Activated CD4-positive, alpha-beta memory T cell treated with anti-CD3 and anti-CD28 coated beads, Interleukin-2, amount 10 ng/mL, durations not matched to agents 7 days and 5 days (primary cell): ENCODE measurements at places on chromosomes 7 and 10. TPM values are rescaled to one million over a fixed set of nuclear protein-coding genes. Genes with fewer than 3 reads are reported as not detected.

The TMEM236 gene
- 0.08 TPM for total RNA-seq

- no peak for DNase-seq
- no peaks in the 10 kb centered on the region for H3K36me3 ChIP-seq
- H3K27ac ChIP-seq = no peak overlapping the region
Observed at GRCh38 chr7:30787486-30787885, 16.3 kb downstream of the MINDY4 start.

DNA sequence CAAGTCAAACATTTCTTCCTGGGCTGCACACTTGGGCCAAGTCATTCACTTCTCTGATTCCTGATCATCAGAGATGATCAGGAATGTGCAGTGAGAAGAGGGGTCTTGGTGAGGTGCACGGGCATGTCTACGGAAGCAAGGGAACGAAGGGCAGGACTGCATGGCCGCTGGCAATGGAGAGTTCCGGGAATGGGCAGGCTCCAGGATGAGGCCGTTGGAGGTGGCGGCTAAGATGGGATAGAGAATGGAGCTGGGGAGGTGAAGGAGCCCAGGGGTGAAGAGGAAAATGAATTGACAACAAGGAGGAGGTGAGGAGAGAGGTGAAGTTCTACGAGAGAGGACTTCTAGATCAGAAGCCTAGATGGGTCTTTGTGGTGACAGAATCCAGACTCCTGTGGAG lies 260.0 kb downstream of the GRID1 start:
- no peak overlapping the region for H3K27ac ChIP-seq
- no peak overlapping the region for H3K4me3 ChIP-seq
- no peaks in the 10 kb centered on the region for H3K27me3 ChIP-seq
- no peaks in the 10 kb centered on the region for H3K4me1 ChIP-seq
- H3K36me3 ChIP-seq = no peaks in the 10 kb centered on the region
- no peak for DNase-seq

The ZNF786 gene
- 7.0 TPM for total RNA-seq

DNA sequence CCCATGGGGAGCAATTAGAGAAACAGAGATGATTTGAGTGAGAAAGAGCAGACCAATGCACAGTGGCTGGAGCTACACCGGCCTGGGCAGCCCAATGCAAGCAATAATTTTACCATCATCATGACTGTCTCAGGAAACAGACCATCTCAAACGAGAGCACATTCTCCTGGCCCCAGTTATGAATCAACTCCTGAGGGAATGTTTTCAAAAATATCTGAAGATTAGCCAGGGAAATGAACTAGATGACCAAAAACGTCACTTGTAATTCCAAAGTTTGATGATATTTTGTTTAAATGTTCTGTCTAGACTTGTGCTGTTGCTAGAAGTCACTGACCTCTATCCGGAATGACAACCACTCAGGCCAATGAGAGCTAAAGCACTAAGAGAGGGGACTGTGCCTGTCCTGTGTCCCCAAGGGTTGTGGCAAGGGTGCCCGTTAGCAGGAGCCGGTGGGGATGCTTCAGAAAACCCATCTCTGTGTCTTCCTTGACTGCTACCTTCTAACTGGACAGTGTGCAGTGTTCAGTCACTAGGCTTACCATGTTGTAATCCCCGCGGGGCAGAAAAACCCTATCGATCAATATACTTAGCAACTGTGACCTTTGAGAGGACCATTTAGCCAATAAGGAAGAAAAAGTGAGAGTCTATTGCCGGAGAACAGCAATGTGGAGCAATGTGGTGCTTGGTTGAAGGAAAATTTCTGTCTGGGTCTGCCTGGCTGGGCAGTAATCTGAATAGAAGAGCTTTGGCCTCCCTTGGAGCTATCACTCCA lies 202.4 kb downstream of the ADAM12 start:
- no peak overlapping the region for H3K4me3 ChIP-seq
- no peaks in the 10 kb centered on the region for H3K4me1 ChIP-seq
- H3K27me3 ChIP-seq = no peaks in the 10 kb centered on the region
- H3K36me3 ChIP-seq = no peaks in the 10 kb centered on the region
- H3K27ac ChIP-seq = no peak overlapping the region

DNA sequence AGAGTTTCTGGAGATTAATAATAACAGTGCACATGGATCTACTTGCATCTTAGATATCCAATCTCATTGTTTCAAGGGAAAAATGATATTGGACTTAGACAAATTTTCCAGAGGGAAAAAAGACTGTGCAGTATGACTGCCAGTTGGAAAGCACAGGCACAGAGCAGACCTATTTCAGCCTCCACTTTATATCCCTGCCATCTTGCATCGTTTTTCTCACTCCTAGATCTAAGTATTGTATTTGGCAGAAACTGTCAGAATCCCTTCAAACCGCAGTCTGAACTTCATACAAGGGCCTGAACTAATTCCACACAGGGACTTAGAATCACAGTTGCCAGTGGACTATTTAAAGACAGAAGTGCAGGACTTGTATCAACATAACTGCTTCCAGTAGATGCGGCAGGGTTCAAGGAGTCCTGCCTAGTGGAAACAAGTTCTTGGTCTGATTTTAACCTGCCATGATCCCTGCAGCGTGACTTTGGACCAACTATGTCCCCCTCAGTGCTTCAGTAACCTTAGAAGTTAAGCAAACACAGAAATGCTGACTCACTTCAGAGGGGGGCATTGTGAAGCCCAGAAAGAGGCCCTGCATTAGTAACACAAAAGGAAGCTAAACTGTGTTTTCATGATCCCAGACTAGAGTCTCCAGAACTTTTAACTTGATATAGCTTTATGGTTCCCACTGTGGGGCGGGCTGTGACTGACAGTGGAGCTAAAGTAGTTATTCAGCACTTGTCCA lies 95.7 kb upstream of the PALS2 start:
- H3K27me3 ChIP-seq = peaks cover 10% of the 10 kb centered on the region
- no peaks in the 10 kb centered on the region for H3K36me3 ChIP-seq
- H3K4me1 ChIP-seq = no peaks in the 10 kb centered on the region
- H3K4me3 ChIP-seq = no peak overlapping the region

DNA sequence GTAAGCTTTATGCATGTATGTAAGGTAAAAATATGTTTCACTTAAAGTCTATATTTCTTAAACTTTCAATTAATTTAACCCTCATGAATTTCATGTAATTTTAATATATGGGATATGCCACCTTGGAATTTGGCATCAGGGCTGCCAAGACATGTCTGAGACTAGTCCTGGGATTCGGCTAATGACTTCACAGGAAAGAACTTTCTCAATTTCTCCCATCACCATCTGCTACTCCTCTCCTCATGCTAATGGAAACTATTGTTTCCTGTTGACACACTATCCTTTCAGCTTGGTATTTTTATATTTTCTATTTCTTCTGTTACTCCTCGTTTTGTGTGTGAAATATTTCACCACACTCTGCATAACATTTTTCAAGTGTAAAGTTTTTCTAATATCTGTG lies 205.9 kb downstream of the ARL4A start:
- H3K36me3 ChIP-seq = no peaks in the 10 kb centered on the region
- no peaks in the 10 kb centered on the region for H3K27me3 ChIP-seq
- no peak overlapping the region for H3K27ac ChIP-seq
- no peak overlapping the region for H3K4me3 ChIP-seq

- no peak overlapping the region for H3K4me3 ChIP-seq
- no peak overlapping the region for H3K27ac ChIP-seq
- peaks cover 6% of the 10 kb centered on the region for H3K27me3 ChIP-seq
- no peak for DNase-seq
- no peaks in the 10 kb centered on the region for H3K4me1 ChIP-seq
- H3K36me3 ChIP-seq = no peaks in the 10 kb centered on the region
Observed at GRCh38 chr10:122181876-122182275, 89.2 kb upstream of the BTBD16 start.

- peaks cover 2% of the 10 kb centered on the region for H3K36me3 ChIP-seq
- no peaks in the 10 kb centered on the region for H3K4me1 ChIP-seq
- H3K27me3 ChIP-seq = no peaks in the 10 kb centered on the region
Observed at GRCh38 chr7:57413529-57414398, 36.2 kb upstream of the ZNF716 start.

- no peak overlapping the region for H3K4me3 ChIP-seq
- no peak for DNase-seq
- H3K36me3 ChIP-seq = peaks cover 4% of the 10 kb centered on the region
- H3K27ac ChIP-seq = no peak overlapping the region
- H3K4me1 ChIP-seq = no peaks in the 10 kb centered on the region
- H3K27me3 ChIP-seq = no peaks in the 10 kb centered on the region
Observed at GRCh38 chr7:30187513-30187912, 52.7 kb downstream of the MTURN start.

DNA sequence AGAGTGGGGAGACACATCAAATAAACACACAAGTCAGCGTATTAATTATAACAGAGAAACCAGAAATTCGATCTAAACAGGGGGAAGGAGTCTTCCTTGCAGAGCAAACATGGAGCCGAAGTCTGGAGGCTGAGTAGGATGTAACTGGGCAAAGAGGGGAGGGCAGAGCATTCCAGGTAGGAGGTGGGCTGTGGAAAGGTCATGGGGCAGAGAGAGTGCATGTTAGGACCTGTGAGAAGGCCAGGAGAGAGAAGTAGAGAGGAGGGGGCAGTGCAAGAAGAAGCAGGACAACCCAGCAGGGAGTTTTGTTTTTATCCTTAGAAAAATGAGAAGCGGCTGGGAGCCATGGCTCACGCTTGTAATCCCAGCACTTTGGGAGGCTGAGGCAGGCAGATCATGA lies 130.8 kb upstream of the GPR26 start:
- H3K4me3 ChIP-seq = no peak overlapping the region
- H3K27me3 ChIP-seq = peaks cover 14% of the 10 kb centered on the region
- no peak for DNase-seq
- H3K4me1 ChIP-seq = no peaks in the 10 kb centered on the region

The NEBL gene
- not detected for total RNA-seq

The PLPP4 gene
- total RNA-seq = not detected

DNA sequence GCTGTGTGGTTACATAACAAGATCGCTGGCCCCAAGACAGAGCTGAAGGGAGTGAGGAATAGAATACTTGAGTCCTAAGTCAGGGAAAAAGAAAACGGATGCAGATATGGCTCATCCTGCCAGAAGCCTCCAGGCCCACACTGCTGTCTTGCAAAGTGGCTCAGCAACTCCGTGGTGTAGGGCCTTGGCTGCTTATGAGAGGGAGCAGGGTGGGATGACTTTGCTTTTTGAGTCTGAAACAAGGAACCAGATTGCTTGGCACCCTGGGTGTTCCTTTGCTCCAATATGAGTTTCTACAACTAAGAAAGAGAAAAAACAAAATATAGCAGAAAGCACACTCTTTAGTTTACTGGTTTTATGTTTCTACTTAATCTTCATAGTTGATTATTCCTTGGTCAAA lies 193.8 kb upstream of the WDR11 start:
- no peaks in the 10 kb centered on the region for H3K27me3 ChIP-seq
- H3K4me3 ChIP-seq = no peak overlapping the region
- H3K36me3 ChIP-seq = no peaks in the 10 kb centered on the region
- no peak overlapping the region for H3K27ac ChIP-seq

DNA sequence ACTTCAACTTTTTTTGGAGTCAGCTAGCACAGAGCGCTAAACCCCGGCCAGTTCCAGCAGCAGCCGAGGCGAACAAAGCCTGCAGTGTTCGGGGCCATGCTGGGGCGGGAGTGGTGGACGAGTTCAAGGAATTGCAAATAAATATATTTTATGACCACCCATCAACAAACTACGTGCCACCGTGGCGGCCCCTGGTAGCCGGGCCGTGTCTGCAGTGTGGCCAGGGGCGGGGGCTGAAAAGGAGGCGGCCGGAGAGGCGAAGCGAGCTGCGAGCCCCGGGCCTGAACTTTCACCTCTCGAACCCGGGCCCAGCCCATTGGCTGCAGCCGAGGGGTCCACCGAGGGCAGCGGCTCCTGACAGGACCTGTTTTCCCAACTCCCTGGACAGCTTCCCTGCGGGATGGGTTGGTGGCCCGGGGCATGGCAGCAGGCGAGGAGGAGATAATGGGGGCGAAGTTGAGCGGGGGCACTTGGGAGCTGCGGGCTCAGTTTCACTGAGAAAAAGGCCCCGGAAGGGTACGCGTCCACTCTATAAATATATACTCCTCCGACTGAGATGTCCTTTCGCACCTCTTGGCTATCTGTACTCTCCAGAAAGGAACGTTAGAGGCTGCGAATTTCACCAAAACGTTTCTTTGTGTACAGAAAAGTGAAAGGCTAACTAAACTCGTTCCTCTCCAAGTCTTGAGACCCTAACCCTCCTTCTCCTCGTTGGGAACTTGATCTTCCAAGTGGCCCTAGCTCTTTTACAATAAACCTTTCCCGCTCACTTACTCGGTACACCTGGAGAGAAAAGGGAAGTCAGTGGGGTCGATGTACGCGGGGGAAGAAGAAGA lies 164.6 kb upstream of the PPP1R3A start:
- H3K4me3 ChIP-seq = peak overlapping the region; percentile 11
- no peak overlapping the region for H3K27ac ChIP-seq
- H3K27me3 ChIP-seq = peaks cover 77% of the 10 kb centered on the region
- H3K36me3 ChIP-seq = peaks cover 4% of the 10 kb centered on the region
- DNase-seq = no peak

The LRMDA gene
- total RNA-seq = not detected

The GFRA1 gene
- total RNA-seq = not detected

GRCh38 chr10:48683868-48684267 lies 805 bp upstream of the WDFY4 start:
- no peak overlapping the region for H3K27ac ChIP-seq
- no peak for DNase-seq
- H3K27me3 ChIP-seq = peaks cover 19% of the 10 kb centered on the region
- H3K4me1 ChIP-seq = no peaks in the 10 kb centered on the region
- no peak overlapping the region for H3K4me3 ChIP-seq

DNA sequence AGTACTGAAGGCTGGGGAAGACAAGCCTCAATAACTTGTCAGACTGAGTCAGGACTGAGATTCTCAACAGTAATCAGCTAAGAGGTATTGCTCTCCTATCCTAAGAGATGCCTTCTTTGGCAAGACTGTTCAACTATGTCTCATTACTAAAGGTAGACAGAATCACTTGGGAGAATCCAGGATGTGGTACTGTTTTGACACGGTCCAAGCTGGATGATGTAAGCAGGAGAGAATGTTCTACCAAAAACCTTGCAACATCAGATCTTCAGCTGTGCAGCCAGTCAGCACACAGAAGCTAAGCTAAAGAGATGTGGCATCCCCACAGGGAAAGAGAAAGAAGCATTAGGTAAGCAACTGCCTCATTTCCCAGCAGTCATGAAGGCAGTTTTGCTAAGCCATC lies 391.4 kb downstream of the NRG3 start:
- no peaks in the 10 kb centered on the region for H3K27me3 ChIP-seq
- DNase-seq = no peak
- no peak overlapping the region for H3K4me3 ChIP-seq
- no peaks in the 10 kb centered on the region for H3K36me3 ChIP-seq
- no peaks in the 10 kb centered on the region for H3K4me1 ChIP-seq

DNA sequence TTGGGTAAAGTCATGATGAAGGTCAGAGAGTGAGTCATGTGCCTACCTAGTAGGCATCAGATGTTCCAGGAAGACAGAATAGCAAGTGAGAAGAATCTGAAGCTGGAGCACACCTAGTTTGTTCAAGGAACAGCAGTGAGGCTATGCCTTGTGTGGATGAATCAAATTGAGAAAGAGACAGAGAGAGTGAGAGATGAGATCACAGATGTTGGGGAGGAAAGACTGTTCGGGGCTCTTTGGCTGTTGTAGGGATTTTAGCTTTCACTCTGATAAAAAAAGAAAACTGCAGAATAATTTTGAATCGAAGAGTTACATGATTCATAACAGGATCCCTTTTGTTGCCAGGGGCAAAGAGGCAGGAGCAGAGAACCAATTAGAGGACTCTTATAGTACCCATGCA lies 6.3 kb downstream of the LIPF start:
- peaks cover 11% of the 10 kb centered on the region for H3K27me3 ChIP-seq
- no peak for DNase-seq
- H3K36me3 ChIP-seq = no peaks in the 10 kb centered on the region
- H3K27ac ChIP-seq = no peak overlapping the region
- H3K4me3 ChIP-seq = no peak overlapping the region
- H3K4me1 ChIP-seq = peaks cover 10% of the 10 kb centered on the region

The NKX6-2 gene
- total RNA-seq = not detected
